ENCODE measurements at places on chromosomes 5 and 9.

GRCh38 chr9:4592886-4593285 is 69.2 kb upstream of the PLPP6 start:
- no peak for DNase-seq

DNA sequence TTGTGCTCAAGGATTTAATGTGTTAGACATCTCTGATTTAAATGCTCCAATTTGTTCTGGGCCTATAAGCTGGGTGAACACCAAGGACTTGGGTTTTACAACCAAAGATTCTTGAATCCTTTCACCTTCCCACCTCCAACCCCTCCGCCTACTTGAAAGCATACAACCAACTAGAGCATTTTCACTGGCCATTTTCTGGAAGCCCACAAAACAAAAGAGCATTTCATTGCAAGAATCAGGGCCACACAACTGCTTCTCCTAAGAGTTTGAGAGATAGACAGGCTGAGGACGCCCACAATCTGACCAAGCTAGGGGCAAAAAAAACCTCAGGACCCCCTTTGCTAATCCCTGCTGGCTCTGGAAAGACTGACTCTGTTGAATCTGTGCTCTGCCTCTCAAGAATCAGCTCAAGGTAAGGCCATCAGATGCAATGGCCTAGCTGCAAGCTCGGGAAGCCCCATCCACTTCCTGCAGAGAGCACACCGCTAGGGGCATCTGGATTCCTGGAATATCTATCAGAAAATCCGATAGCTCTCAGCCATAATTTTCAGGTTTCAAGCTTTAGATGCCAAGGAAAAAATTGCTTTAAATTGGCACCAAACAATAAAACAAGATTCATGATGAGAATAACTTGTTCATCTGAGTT is 57.7 kb downstream of the RETREG1 start:
- no peak for DNase-seq

- DNase-seq, result peak; percentile 88
Observed at GRCh38 chr9:14238079-14238478, 75.9 kb downstream of the NFIB start.

- peak; percentile 54 for DNase-seq
Observed at GRCh38 chr5:4640795-4641194, 499.3 kb upstream of the ADAMTS16 start.

GRCh38 chr5:57172466-57173318 is 1.2 kb upstream of the GPBP1 start:
- DNase-seq, result no peak

DNA sequence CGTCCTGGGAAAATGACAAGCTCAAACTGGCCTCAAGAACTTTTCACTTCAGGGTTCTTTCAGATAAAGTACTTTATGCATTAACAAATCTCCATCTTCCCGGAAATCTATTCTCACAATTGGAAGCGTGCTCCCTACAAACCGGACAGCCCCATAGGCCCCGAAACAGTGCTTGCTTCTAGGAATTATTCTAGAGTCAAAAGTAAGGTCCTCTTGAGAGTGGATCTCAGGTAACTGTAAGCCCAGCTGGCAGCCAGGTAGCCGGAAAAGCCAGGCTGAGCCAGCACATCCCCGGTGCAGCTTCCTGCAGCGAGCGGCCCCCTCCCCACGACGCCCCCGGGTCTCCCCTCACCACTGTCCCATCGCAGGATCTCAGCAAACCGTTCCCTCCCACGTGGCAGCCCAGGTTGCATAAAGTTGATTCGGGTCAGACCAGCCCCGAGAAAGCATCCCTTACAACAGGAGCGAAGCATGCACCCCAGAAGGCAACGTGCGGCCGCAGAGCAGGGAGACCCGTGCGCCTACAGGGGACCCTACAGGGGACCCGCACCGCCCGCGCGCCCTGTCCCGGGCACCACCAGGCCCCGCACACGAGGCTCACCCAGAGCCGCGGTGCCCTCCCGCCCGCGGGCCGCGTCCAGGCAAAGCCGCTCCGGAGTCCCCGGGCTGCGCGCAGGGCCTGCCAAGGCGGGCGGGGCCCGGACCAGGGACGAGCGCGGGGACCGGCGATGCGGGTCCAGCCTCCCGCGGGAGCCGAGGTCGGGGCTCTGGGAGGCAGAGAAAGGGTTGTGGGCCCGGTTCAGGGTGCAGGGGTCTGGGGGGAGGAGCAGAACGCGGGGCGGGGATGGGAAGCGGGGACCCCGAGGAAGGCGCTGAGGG is 920 bp downstream of the LPCAT1 start:
- peak; percentile 56 for DNase-seq

- no peak for DNase-seq
Observed at GRCh38 chr5:66915531-66915930, 281.1 kb downstream of the CD180 start.

DNA sequence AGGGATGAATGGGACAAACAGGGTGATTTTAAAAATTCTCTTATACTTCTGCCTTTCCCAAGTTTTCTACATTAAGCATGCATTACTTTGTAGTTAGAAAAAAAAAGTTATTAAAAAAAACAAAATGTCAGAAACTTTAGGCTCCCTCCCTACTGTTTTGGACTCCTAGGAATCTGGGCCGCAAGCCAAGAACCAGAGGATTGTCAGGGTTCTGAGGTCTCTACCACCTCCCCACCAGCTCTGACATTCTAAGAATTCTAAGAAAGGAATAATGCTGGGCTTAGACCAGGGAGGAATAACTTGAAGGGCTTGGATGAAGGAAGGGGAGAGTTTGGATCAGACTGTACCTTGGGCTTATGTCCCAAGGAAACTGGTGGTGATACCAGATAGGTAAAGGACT is 1.1 kb upstream of the ARHGEF39 start:
- DNase-seq, result peak; percentile 67
